ENCODE measurements at places on chromosomes 5 and 9. TPM values are rescaled to one million over a fixed set of nuclear protein-coding genes. Genes with fewer than 3 reads are reported as not detected.

The NUTM2F gene
- total RNA-seq = not detected

The PIP5KL1 gene
- total RNA-seq = 2.0 TPM

The GHR gene
- total RNA-seq = 2.8 TPM

The UAP1L1 gene
- total RNA-seq = 16.1 TPM

The ARHGAP26 gene
- total RNA-seq = 2.3 TPM

The GARNL3 gene
- 1.3 TPM for total RNA-seq

The TRIM7 gene
- total RNA-seq = 3.1 TPM

The SLC6A7 gene
- under 0.01 TPM for total RNA-seq
